ENCODE measurements at places on chromosomes 1 and 21.
A peak's percentile ranks its signal among the peaks of the same experiment; 100 is the strongest.

DNA sequence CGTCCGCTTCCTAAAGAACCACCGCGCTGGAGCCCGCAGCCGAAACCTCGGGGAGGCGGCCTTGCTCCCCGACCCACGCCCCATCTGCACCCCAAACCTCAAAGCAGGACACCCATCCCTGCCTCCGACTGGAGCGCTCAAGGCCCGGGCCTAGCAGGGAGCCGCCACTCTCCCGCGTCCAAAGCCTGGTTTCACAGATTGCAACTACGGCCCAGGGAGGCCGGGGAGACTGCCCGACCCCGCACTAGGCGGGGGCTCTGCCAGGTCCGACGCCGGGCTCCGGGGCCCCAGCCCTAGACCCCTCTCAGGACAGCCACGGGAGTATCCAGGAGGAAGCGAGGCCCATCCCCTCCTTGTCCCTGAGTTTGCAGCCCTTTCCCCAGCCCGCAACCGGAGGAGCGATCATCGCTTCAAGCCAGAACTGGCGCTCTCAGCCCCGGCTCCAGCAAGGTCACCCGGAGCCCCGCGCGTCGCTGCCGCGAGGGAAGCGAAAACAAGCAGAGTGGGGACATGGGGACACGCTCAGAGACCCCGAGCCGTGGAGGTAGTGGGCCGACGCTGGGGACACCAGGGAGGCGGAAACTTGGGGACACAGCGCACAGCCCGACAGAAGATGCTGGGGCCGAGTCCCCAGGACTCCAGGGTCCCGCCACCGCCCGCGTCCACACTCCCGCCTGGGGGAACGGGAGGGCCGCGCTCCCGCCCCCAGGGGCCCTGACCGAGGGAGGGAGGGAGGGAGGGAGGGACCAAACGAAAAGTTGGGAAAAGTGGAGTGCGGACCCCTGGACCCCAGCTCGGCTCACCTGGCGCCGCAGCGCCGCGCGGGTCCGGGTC is 433 bp downstream of the TMEM200B start:
- no peak for DNase-seq

DNA sequence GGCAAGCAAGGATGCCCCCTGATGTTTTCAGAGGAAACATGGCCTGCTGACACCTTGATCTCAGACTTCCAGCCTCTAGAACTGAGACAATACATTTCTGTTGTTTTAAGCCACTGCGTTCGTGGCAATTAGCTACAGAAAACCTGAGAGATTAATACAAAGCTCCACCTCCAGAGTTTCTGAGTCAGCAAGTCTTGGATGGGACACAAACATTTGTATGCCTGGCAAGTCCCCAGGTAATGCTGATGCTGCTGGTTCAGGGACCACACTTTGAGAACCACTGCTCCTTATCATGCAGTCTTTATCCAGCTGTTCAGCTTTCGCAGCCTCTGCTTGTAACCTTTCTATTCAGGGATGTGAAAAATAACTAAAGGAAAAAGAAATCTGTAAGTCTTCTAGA is 565.7 kb upstream of the PLXNA2 start:
- no peak for DNase-seq

DNA sequence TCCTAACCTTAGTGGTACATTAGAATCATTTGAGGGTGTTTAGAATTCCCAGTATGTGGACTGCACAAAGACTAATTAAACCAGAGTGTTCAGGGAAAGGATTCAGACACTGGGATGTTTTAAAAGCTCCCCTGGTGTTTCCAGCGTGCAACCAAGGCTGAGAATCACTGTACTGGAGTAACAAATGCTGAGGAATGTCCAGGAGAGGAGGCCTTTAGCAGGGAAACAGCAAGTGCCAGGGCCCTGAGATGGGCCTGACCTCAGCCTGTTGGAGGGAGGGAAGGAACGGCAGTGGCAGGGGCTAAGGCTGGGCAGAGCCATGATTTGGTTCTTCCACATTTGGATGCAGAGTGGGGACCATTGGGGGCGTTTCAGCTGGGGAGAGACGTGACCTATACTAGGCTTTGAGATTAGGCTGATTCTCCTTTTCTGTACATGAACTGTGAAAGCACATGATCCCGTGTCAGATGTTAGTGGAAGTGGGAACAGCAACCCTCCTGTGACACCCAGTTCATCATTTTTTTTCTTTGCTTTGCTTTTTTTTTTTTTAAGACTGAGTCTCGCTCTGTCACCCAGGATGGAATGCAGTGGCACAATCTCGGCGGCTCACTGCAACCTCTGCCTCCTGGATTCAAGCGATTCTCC is 49.3 kb downstream of the KANK4 start:
- no peak for DNase-seq

GRCh38 chr1:33298623-33299277 is 22.1 kb downstream of the A3GALT2 start:
- peak; percentile 71 for DNase-seq

GRCh38 chr1:21335750-21336224 is 45.5 kb upstream of the ECE1 start:
- DNase-seq, result no peak

DNA sequence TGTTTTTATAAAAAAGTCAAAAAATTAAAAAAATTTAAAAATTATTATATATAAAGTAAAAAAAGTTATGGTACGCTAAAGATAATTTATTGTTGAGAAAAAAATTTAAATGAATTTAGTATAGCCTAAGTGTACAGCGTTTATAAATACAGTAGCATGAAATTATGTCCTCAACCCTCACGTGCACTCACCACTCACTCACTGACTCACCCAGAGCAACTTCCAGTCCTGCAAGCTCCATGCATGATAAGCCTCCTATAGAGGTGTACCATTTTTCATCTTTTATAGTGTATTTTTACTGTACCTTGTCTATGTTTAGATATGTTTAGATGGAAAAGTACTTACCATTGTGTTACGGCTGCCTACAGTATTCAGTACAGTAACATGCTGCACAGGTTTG is 5.1 kb downstream of the DISC1 start:
- DNase-seq, result no peak

DNA sequence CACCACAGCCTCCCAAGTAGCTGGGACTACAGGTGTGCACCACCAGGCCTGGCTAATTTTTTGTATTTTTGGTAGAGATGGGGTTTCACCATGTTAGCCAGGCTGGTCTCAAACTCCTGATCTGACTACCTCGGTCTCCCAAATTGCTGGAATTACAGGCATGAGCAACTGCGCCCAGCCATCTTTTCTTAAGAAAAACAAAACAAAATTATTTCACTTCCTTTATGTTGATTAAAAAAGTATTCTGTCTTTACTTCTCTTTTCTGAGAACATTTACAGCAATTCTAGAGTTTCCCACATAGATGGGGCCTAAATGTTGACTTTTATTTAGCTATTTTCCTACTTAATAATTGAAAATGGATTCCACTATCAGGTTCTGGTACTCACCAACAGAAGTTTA is 17.3 kb upstream of the TMEM183A start:
- DNase-seq, result no peak

DNA sequence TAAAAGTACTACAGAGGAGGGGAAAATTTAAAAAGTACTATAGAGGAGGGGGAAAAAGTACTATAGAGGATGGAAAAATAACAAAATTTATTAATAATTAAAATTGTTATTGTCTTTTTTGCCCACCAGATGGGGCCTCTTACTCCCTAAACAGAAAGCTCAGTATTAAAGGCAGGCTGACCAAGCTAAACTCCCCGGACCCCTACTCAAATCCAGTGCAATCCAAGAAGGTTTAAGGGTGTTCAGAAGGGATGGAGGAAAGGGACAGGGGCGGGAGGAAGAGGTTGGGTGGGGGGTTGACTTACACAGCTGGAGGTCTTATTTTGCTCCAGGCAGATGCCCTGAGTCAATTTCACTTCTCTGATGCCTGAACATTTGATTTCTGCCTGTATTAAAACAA is 13.7 kb downstream of the CD34 start:
- peak; percentile 27 for DNase-seq

GRCh38 chr1:162892906-162893611 is 32.1 kb upstream of the CCDC190 start:
- no peak for DNase-seq

GRCh38 chr1:173043253-173043652 is 7.5 kb downstream of the TNFSF18 start:
- DNase-seq, result no peak

DNA sequence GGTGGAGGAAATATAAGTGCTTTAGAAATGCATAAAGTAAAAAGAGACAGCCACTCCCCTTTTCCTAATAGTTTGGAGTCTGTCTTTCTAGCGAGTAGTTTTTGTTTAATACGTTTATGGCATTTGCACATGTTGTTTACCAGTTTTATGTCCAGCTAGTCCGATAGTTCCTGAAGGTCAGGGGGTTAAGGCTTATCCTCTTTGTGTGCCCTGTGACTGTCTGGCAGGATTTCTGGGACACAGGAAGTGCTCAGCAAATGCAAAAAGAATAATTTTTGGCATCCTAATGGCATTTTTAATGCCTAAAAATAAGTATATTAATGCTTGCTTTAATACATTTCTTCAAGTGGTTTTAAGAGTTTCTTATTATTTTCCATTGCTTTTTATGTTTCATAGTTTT is 58.4 kb downstream of the DYRK1A start:
- DNase-seq, result no peak

DNA sequence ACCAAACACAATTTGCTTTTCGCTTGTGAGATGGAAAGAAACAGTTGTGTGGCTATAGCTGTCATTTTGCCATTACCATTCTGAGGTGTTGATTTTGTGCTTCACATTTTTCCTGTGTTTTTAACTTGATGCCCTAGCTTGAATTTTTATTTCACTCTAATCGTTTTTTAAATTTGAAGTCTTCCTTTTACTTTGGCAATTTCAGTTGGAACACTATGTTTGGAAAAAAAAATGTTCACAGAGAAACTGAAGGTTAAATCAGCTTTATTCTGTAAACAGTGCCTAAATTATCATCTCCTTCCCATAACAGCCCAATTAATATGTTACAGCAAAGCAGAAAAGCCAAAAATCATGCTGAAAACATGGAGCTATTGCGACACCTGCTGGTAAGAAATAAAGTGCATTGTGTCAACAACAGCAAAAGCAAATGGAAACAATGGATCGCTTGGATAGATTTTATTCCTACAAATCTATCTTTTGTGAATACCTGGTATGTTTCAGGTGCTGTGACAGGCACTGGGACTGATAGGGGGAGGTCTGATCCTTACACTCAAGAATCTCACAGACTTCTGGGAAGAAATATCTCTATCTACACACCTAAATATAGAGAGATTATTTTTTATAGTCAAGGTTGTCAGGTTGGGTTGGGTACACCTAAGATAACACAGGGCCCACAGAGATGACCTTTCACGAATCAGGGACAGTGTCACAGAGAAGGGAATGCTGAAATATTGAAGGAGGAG is 16.2 kb upstream of the ERICH3 start:
- DNase-seq, result peak; percentile 77

GRCh38 chr1:117753652-117754051 is 147.8 kb downstream of the TENT5C start:
- no peak for DNase-seq

DNA sequence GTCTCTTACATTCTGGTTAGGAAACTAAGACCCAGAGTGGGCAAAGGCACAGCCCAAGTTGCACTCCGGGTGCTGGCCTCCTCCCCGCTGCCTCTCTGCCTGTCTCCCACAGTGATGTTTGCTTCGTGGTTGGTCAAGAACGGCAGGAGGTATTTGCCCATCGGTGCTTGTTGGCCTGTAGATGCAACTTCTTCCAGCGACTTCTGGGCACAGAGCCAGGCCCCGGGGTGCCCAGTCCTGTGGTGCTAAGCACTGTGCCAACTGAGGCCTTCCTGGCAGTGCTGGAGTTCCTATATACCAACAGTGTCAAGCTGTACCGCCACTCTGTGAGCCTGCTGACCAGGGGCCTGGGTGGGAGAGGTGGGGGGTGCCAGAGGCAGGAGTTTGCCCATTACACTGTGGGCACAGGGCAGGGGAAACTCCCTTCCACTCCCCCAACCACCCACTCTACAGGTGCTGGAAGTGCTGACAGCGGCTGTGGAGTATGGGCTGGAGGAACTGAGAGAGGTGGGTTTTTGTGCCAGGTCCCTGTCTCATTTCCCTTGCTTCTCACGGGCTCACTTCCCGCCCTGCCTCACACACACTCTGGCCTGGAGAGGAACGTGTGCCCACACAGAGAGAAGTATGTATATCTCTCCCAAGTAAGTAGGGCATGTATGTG is 1.9 kb downstream of the BTBD19 start:
- no peak for DNase-seq

- no peak for DNase-seq
Observed at GRCh38 chr1:86388777-86389176, 7.3 kb downstream of the ODF2L start.

GRCh38 chr21:35037384-35037765 is 11.7 kb downstream of the RUNX1 start:
- no peak for DNase-seq

DNA sequence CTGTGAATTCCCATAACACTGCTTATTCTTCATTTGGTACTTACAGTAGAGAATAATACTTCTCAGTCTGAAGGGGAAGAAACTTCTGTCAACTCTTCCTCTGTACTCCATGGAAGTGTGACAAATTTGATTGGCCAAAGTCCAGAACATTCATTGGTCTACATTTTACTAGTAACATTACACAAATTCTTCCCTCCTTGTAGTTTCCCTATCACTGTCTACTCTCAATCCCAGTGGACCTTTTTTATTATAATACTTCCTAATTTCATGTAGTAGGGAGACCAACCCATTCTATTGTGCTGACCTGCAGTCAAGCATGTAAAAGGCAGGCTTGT is 74.7 kb downstream of the ALG6 start:
- no peak for DNase-seq

DNA sequence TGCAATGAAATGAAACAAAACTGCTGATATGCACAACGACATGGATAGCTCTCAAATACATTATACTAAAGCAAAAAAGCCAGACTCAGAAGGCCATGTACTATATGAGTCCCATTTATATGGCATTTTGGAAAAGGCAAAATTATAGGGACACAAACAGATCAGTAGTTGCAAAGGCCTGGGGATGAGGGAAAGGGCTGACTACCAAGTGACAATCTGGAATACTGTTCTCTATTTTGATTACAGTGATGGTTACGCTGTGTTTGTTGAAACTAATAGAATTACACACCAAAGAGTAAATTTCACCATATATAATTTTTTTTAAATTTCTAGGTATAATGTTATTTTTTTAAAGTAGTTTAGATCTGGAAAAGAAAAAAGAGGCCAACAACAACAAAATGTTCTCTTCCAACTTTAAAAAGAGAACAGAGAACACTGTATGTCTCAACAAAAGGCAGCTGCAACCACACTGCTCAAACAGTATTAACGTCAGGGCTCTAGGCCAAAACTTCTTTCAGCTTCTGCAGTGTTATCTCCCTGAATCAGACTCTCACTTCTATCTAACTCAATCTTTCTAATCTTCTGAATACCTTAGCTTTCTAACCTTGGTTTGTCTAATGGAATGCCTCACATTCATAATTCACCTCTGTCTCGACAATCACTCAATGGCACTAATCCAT is 75.8 kb downstream of the FOXJ3 start:
- DNase-seq, result no peak

DNA sequence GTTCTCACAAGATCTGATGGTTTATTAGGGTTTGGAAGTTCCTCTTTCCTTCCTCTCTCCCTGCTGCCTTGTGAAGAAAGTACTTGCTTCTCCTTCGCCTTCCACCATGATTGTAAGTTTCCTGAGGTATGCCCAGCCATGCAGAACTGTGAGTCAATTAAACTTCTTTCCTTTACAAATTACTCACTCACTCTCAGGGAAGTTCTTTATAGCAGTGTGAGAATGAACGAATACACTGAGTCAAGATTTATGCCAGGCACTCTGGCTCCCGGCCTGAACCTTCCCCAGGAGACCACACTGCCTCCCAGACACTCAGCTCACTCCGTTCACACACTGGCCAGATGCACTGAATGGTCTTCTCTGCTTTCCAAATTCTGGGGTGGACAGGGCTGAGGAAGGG is 308.3 kb upstream of the AJAP1 start:
- DNase-seq, result no peak

GRCh38 chr1:117403597-117403996 is 36.3 kb downstream of the MAN1A2 start:
- no peak for DNase-seq

Data from NAMALWA (cell line).